ENCODE measurements at places on chromosomes 1 and 21.

- DNase-seq: no peak
Measured at GRCh38 chr1:162292422-162292849, 84.2 kb downstream of the SPATA46 start.

DNA sequence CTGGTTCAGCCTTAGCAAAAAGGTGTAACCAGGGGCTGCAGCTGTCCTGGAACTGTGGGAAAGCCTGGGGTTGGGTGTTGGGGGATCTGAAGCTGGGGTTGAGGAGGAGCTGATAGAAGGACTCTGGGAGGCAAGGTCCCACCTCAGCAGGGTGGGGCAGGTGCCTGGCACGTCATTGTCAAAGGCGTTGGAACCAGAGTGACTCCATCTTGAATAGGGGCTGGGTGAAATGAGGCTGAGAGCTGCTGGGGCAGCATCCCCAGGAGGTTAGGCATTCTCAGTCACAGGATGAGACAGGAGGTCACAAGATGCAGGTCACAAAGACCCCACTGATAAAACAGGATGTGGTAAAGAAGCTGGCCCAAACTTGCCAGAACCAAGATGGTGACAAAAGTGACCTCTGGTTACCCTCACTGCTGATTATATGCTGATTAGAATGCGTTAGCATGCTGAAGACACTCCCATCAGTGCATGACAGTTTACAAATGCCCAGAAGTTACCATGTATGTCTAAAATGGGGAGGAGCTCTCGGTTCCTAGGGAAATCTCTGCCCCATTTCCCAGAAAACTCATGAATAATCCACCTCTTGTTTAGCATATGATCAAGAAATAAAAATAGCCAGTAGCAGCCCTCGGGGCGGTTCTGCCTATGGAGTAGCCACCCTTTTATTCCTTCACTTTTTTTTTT, 85.4 kb downstream of the IER5 start:
- DNase-seq: no peak

- no peak for DNase-seq
Measured at GRCh38 chr21:32411350-32412161, 950 bp upstream of the EVA1C start.

DNA sequence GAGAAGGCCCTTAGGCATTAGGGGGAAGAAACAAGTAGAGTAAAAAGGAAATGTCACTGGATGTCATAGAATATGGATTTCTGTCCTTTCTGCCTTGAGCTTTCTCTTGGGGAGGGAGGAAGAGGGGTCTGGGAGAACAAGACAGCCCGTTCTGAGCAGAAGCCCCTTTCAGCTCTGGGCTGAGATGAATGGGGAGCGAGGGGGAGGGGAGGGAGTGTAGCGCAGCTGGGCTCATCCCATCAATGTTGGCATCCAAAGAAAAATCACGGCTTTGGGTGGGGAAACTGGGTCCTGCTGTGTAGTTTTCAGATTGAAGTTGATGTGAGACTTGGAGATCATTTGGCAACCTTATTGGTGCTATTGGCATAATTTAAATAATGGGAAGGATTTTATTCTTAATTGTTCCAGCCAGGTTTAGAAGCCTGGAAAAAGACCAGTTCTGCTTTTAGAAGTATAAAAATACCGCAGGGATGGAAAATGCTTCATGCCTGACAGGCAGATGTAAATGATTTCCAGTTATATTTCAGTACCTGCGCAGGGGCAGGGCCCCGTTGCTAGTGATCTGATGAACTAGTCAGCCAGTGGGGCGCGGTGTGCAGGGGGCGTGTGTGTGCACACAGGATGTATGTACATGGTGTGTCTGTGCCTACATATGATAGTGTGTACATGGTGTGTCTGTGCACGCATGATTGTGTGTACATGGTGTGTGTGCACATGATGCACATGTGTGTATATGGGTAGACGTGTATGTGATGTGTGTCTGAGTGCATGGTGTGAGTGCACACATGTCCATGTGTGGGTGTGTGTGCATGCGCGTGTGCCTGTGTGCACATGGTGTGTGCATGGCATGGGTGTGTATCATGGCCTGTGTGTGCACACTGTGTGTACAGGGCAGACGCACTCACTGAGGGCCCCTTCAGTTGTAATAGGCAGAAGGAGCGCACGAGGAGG, 36.0 kb downstream of the ABCG1 start:
- DNase-seq: no peak

GRCh38 chr1:231376101-231376500, 38.0 kb downstream of the SPRTN start:
- no peak for DNase-seq

DNA sequence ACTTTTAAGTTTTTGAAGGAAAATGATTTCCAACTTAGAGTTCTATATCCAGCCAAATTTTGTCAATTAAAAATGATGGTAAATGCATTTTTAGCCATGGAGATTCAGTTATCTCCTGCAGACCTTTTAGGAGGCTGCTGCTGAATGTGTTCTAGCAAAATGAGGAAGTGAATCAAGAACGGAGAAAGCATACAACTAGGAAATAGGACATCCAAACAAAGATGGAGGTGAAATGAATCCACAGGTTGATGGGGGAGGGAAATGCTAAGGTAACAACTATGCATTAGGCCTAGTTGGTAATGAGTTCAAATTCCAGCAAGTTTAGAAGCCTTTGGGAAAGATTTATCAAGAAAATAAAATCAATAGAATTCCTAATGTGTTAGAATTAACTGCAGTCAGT, 80.5 kb downstream of the FNBP1L start:
- DNase-seq: no peak

GRCh38 chr1:69511426-69512192, 56.1 kb upstream of the LRRC7 start:
- no peak for DNase-seq

- DNase-seq: no peak
Measured at GRCh38 chr21:28261298-28261697, 731.4 kb downstream of the LTN1 start.

DNA sequence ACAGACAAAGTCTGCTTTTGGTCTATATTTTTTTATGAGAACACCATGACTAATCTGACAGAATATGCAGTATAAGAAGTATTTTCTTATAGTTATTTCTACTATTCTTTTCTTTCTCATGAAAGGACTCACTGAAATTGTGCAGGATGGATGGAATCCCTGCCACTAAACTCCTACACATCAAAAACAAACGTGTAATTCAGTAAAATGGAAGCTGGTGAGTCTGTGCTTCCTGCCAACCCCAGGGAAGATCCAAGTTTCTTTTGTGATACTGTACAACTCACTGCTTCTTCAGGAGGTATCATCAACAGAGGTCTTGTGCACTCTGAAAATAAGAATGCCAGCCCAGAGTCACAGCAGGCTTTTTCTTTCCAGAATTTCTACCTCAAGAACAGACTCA, 241.2 kb downstream of the MRPL39 start:
- DNase-seq: no peak

DNA sequence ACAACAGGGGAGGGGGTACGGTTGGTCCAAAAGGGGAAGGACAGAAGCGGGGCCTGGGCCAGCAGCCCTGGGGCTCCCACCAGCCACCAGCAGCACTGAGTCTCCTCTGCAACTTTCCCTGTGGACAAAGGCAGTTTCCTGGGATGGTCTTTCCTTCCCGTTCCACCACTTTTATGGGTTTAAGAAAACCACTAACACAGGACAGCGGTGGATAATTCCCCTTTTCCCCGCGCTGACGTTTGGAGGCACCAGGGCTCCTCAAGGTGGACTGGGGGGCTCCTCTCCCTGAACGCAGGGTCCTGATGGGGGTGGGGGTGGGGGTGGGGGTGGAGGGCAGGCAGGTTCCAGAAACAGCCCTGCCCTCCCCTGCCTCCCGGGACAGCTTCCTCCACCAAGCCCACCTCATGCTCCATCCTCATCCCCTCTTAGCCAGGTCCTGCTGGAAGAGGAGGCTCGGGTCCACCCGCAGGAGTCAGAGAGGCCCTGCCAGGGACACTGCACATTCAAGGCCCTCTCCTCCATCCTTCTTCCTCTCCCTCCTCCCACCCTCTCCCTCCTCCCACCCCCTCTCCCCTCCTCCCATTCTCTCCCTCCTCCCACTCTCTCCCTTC, 4.8 kb upstream of the COL6A1 start:
- no peak for DNase-seq

GRCh38 chr21:43192501-43193081, 23.8 kb downstream of the CRYAA start:
- no peak for DNase-seq

DNA sequence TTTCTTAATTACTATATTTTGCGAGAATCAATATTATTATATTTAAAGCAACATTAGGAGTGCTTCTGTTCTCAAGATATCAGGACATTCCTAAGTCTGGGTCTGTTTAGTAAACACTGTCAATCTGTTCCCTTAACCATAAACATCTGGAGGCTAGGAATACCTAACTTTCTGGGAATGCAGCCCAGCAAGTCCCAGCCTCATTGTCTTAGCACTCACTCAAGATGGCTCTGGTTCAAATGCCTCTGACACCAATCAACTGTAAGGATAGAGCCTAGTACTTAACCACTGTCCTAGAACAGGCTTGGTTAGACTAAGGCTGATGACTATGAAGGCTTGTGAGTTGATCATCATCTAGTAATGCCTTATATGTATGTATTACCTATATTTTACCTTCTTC, 61.5 kb downstream of the TNN start:
- no peak for DNase-seq

GRCh38 chr1:50666849-50667248, 243.6 kb upstream of the DMRTA2 start:
- DNase-seq: no peak

Data from stimulated activated CD8-positive, alpha-beta memory T cell treated with anti-CD3 and anti-CD28 coated beads, Interleukin-4, amount 100 ng/mL, for 1 hour (primary cell).